ENCODE measurements at places on chromosomes 6 and 20.
A peak's percentile ranks its signal among the peaks of the same experiment; 100 is the strongest.

- DNase-seq = no peak
Measured at GRCh38 chr6:22142856-22143255, 154.0 kb downstream of the PRL start.

DNA sequence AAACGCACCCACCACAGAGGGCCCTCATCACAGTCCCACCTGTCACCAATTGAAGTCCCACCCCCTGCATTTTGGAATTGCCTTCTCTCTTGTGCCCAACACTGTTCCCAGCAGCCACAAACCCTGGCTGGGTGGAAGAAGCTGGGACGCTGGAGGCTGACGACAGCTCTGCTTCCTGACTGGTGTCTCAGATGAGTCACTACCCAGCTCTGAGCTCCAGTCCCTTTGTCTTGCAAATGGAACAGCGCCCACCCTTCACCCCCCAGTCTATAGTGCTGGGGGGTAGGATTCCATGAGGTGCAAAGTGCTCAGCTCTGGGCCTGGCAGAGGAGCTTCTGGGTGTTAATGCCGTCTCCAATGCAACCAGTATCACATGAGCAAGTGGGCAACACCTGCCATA, 85.3 kb downstream of the DLGAP4 start:
- DNase-seq = no peak

DNA sequence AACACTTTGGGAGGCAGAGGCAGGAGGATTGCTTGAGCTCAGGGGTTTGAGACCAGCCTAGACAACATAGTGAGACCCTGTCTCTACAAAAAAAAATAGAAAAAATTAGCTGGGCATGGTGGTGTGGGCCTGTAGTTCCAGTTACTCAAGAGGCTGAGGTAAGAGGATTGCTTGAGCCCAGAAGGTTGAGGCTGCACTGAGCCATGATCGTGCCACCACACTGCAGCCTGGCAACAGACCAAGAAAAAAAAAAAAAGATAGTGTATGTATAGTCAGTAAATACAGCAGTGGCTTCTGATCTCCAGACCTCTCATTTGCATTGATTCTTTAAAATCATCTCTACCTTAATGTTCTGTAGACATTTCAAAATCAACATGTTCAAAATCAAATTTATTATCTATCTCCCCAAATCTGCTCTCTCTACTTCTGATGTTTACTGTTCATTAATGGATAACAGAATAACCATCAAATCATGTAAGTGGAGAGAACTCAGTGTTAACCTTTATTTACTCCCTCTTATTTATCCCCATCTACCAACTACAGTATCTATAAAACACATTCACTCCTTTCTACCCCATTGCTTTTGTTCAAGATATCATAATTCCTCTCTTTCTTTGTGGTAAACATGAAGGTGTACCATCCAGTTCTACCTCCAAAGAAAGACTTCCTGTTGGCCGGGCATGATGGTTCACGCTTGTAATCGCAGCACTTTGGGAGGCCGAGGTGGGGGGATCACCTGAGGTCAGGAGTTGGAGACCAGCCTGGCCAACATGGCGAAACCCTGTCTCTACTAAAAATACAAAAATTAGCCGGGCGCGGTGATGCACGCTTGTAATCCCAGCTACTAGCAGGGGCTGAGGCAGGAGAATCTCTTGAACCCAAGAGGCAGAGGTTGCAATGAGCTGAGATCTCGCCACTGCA, 7.7 kb downstream of the PROCR start:
- no peak for DNase-seq

DNA sequence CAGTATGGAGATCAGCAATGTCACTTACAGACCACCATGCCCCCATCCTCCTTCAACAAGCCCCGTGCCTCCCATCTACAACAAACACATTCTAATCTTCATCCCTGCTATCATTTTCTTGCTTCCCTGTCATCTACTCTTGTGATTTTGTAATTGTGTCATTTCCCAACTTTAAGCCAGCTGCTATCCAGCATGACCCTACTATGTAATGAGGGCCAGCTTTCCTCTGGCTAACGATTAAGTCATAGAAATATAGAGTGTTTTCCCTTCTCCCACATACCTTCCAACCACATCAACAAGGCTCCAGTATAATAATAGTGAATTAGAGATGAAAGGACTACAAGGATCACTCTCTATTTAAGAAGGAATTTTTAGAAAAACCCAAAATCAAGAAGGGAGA, 607.0 kb downstream of the TENT5A start:
- DNase-seq = no peak

GRCh38 chr20:36385503-36385902, 79.4 kb downstream of the DLGAP4 start:
- no peak for DNase-seq

- no peak for DNase-seq
Measured at GRCh38 chr6:73152966-73153757, 72.1 kb downstream of the KHDC1L start.

- no peak for DNase-seq
Measured at GRCh38 chr20:23144856-23145255, 58.7 kb upstream of the CD93 start.

DNA sequence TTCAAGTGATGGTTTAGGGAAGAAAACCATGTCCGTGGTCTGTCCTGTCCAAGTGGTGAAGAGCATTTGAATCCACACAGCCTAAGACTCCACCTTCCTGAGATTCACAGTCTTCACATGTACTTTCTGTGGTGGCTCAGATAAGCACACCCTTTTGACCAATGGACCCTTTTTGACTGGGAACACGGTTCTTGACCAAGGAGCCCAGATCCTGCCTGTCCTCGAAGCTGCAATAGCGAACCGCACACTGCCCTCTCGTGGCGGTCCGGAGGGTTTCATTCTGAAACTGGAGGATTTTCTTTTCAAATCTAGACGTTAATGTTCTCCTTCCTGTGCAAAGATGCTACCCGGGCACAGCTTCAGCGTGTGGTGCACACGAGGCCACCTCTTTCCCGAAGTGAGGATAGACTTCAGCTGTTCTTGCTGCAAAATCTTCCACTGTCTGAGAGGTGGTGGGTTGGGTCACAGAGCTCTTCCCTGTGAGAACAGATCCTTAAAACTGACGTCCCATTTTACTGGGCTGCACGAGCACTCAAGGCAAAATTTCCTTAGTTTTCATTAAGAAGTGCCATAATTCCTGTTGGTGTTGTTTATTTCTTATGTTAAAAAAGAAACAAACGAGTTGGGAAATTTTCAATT, 90.5 kb downstream of the SYNJ2 start:
- peak; percentile 70 for DNase-seq

DNA sequence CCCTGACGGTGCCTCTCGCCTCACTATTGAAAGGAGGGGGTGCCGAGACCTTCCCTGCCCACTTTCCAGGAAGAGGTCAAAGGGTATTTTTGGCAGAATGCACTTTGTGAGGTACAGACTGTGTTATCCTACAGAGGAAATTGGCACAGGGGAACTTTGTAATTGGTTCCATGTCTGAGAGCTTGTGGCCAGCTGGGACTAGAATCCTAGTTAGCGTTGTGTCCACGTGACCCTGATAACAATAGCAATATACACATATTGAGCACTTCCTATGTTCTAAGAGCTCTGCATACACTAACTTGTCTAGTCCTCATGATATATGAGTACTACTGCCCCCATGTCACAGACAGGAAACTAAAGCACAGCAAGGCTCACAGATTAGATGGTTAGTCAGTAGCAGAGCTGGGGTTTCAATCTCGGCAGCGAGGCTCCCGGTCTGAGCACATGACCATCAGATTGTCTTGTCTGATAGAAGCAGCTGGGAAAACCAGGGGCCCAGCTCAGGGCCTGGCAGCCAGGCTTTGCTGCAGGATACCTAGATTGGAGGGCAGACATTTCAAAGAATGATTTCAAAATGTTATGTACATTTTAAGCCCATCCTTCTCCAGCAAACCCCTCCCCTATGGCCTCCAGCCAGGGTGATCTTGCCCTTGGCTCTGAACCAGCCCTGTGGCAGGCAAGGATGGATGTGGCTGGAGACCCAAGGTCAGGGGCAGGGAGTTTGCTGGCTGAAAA, 1.4 kb downstream of the MAPK13 start:
- DNase-seq = peak; percentile 36

DNA sequence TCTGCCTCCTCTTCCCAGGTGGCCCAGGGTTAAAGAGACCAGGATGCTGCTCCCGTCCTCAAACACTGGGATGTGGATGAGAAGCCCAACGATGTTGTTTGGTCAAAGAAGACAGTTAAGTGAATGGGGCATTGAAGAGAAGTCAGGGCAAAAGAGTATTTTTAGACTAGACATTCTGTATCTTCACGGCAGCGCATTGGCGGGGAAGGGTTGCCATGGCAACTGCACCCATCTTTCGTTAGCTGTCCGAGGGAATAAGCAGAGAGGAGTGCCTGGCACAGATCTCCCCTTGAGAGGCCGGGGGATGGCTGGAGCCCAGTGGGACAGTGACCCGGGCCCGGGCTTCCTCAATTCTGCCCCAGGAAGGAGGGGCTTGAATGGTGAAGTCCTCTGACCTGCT, 56.4 kb upstream of the GPR31 start:
- DNase-seq = no peak

DNA sequence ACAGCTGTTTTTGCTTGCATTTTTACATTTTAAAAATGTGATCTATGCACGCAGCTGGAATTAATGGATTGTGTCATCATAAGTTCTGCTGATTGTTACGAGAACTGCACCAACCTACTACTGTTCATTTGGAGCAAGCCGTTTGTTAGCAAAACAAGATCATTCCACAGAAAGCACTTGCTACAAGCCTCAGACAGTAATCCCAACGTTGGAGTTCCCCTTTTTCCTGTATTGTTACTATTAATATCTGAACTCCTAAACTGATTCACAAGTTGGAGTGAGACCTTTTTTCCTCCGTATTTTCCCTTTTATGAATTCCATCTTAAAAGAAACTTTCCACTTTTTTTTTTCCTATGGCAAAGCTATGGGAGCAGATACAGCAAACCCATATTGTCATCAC, 3.5 kb downstream of the TENT5A start:
- DNase-seq = no peak

DNA sequence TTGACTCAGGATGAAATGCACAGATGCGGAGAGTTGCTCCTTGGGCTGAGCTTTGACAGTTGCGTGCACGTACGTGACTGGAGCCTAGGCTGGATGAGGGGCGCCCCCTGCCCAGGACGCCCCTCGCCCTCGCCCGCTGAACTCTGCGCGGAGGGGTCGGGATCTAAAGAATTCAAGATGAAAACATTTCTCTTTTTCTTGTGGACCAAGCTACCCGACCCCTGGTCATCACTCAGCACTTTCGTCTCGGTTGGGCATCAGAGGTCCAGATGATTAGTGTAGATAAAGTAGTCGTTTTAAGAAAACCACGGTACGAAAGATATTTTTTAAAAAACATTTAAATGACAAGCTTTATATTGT, 700 bp downstream of the DTD1 start:
- DNase-seq = no peak

DNA sequence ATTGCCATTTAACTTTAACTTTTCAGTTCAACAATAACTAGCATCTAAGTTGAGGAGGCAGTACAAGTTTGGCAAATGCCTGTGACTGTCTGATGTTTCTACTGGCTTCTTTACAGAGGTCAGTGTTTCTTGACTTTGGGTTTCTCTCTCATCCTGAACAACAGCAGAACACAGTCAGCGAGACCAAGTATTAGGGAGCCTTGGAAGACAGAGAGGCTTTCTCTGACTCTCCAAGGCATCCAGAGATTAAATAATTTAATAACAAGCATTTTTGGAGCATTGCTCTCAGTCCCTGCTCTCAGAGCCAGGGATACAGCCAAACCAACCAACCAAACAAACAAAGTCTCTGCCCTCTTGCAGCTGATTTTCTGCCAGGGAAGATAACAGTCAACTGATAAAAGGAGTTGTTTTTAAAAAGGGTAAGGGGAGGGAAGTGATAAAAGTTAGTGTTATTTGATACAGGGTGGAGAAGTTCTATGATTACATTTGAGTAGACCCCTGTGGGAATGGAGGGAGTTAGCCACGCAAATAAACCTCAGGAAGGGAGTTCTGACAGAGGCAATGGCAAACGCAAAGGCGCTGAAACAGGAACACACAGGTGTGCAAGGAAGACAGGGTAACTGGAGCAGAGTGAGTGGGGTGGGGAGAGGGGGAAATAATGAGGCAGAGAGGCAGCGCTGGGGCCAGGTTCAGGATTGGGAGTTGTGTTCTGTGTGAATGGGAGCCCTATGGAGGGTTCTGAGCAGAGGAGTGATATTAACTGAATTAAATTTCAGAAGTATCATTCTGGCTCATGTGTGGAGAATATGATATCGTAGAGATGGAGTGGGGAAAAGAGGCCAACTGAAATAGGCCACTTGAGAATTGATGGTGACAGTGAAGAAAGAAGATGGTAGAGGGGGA, 55.2 kb downstream of the SEL1L2 start:
- DNase-seq = no peak

- no peak for DNase-seq
Measured at GRCh38 chr6:108004861-108005260, 46.9 kb upstream of the SEC63 start.

DNA sequence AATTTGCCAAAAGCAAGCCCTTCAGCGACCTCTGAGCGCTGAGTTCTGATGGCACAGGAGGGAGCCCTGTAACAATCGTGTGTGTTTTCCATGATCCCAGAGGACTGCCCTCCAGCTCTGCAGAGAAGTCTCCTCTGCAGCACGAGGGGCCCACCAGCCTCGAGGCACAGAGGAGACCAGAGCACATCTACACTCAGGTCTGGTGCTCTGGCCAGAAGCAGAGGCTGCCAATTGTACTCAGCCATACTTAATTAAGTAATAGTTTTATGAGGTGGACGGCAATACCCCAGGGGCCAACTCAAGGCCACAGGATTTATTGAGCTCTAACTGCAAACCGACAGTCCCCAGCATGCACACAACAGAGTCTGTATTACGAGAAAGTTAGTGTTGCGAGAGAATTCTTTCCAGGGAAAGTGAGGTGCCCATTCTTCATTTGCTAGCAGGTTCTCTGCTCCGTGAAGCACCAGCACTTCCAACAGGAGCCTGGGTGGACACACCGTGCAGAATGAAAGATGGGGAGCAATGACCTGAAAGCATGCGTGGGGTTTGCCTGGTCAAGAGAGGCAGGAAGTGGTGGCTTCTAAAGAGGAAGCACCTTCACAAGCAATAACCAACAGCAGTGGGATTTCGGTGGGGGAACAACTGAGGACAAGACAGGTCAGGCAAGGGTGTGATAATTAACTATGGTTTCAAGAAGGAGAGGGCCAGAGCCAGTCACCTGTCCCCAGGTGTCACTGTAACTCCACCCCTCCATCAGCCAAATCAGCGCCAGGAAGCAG, 92.8 kb upstream of the FOXC1 start:
- no peak for DNase-seq
